NCI-H2171 treated with DMSO at 0.1 percent for 48 hours (cell line): ENCODE measurements at places on chromosomes 12 and 14.

DNA sequence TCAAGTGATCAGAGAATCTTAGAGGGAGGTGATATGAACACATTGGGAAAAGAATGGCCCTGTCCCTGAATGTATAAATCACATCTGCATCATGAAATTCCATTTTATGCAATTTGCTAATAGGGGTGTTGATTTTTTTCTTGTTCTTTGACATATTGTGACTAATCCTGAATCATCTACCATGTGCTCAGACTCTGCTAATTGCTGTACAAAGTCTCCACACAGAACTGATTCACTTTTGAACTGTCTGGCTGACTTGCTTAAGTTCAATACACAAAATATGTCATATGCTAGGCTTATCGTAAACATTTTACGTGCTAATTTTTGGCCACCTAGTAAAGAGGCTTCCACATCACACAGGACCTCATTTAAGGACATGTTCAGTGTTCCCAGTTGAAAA is 2.6 kb downstream of the TMEM132D start:
- DNase-seq, result no peak

DNA sequence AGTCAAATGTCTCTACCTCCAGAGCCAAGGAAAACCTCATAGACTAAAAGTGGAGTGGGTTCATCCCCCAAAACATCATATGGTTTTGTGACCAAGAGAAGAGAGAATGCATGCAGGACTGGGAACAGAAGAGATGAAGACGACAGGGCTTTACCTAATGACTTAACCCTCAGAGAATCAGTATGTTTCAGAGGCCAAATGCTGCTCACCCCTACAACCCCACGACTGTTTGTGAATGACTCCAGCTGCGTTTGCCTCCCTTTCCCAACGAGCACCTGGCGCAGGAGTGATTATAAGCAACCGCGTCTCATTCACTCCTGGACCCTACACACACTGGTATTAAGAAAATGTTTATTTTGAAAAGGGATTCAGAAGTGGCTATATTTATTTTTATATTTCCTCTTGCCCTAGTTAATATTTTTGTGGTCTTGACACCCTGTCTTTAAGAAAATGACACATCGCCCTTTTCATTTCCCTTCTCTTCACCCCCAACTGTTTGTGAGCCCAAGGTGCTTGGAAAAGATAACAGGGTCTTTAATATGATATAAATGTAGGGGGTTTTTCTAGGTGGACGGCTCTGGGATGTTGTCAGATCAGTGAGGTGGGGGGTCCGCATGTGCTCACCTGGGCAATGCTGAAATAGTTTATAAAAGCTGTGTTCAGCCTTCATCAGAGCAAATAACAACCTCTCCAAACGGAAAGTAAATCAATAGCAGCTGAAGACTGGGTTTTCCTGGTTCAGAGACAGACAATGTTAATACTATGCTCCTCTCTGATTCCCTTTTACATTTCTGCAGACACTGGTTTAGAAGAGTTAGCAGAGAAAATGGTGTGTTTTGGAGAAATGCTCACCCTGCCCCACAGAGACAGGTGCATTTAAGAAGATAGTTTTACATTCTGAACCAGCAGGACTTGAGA is 77.7 kb downstream of the SLC15A4 start:
- DNase-seq, result no peak

DNA sequence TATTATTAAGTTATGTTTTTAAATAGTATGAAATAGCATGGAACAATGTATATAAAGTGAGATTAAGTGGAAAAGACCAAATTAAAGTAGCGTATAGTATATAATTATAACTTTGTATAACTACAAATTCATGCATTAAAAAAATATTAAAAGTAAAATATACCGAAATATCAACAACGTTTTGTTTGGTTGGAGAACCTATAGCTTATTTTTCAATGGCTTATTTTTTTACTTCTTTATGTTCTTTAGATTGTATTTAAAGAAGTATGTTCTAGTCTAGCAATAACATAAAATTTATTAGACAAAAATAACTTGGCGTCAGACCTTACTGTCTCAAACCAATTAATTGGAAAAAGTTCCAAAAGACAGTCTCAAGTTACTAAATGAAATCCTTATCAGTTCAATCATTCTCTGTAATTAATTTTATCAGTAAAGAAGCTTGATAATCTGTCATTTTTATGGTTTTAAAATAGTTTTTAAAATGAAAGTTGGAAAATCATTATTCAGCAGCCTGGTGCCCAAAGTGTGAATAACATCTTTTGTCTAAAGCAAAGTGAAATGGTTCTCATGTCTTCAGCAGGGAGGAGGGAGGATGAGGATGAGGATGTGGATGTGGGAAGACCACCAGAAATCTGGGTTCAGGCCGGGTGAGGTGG is 46.7 kb downstream of the IRAK3 start:
- DNase-seq, result no peak

GRCh38 chr14:65432361-65432948 is 19.9 kb downstream of the FUT8 start:
- DNase-seq, result no peak

- DNase-seq, result no peak
Observed at GRCh38 chr14:61706096-61706690, 10.9 kb downstream of the HIF1A start.

DNA sequence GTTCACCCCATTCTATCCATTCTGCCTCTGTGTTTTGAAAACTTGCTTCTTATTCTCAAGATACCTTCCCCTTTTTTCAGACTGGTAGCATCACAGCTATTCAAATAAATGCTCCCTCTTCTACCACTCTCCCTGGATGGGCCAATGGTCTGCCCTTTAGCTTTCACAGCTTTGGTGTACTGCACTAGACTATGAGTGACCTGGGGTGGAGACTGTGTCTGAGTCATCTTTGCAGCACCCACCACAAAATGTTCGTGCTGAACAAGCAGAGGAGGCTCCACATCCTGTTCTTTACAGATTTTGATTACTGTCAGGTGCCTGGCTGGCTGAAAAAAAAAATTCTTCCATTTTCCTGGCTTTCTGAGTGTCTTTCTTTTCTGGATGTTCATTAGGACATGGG is 1104.1 kb upstream of the TMEM132C start:
- DNase-seq, result no peak

DNA sequence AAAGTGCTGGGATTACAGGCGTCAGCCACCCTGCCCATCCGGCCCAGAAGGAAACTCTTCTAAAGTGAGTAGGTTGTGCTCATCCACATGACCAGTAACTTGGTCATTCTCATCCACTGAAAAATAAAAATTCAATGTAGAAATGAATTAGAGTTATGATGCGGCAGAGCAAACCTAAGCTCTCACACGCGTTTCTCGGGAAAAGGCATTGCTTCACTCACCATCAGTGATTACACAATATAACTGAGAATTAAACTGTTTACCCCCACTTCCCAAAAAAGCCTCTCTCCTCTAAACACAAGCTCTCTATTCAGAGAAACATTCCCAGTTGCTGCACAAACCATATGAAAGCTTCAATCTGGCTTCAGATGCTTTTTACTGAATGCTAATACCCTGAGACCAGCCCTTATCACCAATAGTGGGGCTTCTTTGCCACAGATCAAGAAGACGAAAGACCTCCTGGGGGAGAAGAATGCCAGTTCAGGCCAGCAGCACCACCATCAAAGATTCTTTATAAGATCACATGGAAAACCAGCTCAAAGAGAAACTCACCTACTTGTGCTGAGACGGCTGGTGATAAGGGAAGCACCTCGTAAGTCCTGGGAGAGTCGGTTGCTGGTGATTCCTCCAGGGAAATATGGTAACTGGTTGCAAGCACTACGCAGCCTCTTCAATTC is 121.5 kb upstream of the SFSWAP start:
- DNase-seq, result no peak

GRCh38 chr12:100963381-100963780 is 168.8 kb downstream of the ANO4 start:
- DNase-seq, result no peak

- DNase-seq, result peak; percentile 47
Observed at GRCh38 chr12:67111182-67111581, 158.0 kb upstream of the CAND1 start.

DNA sequence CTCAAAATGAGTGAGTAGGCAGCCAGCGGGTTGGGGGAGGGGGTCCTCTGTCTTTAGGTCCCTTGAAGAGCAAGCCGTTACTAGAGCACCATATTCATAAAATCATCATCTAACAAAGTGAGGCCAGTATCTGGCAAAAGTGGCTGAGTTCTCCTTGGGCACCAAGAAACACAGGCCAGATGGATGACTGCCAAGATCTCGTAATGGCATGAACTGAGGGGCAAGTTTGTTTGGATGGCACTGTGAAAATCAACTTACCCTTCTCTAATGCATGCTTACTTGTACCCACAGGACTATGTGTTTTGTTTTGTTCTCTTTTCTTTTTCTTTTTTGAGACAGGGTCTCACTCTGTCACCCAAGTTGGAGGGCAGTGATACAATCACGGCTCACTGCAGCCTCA is 41.6 kb downstream of the GNPTAB start:
- no peak for DNase-seq

GRCh38 chr12:578748-579419 is 84.4 kb downstream of the NINJ2 start:
- no peak for DNase-seq

- no peak for DNase-seq
Observed at GRCh38 chr14:99186956-99187690, 84.9 kb downstream of the BCL11B start.

- no peak for DNase-seq
Observed at GRCh38 chr14:38790916-38791315, 312.1 kb downstream of the SEC23A start.

GRCh38 chr14:76705214-76705613 is 56.1 kb upstream of the VASH1 start:
- no peak for DNase-seq

DNA sequence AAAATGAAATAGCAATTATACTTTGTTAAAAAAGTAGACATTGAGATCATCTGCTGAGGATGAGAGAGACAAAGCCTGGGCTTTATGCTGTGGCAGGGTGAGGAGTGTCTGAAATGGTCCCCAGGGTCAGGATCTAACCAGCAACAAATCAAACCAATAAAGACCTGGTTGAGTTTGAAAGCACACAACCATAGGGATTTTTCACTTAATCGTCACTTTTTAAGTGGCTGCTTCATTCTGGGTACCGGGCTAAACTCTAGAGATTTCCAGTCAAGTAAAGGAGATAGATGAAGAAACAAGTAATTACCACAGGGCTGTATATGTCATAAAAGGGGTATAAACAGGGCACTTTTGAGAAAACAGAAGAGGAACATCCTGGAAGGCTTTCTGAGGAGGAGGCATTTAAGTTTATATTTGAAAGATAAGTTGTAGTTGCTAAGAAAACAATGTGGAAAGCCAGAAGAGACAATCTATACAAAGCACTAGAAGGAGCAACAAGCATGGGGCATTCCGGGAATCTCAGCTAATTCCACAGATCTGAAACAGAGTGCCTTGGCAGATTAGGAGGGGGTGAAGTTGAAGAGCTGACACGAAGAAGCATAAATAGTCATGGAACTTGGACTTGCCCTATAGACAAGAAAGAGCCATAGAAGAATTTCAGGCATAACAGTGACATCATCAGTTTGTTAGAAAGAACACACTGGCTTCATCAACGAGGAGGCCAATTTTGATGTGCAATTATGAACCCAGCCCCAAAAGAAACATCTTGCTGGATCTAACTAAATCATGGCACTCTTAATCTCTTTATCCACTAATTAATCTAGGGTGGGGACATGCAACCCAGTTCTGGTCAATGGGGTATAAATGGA is 46.9 kb upstream of the FRS2 start:
- DNase-seq, result no peak

- no peak for DNase-seq
Observed at GRCh38 chr12:94763462-94763861, 113.1 kb upstream of the TMCC3 start.

DNA sequence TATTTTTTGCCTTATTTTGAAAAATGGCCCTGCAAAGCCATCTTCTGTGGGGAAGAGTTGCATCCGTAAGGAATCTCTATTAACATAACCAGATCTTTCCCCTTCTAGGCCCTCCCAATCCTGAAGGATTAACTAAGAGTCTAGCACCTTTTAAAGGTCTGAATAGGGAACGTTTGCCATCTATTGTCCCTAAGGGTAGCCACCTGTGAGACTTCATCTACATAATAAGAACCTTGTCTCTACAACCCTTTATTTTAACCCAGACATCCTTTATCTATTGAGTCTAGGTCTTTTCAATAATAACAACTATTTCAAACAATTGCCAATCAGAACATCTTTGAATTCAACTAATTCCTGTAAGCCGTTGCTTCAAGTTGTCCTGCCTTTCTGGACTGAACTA is 4.4 kb downstream of the EDDM3B start:
- DNase-seq, result no peak

DNA sequence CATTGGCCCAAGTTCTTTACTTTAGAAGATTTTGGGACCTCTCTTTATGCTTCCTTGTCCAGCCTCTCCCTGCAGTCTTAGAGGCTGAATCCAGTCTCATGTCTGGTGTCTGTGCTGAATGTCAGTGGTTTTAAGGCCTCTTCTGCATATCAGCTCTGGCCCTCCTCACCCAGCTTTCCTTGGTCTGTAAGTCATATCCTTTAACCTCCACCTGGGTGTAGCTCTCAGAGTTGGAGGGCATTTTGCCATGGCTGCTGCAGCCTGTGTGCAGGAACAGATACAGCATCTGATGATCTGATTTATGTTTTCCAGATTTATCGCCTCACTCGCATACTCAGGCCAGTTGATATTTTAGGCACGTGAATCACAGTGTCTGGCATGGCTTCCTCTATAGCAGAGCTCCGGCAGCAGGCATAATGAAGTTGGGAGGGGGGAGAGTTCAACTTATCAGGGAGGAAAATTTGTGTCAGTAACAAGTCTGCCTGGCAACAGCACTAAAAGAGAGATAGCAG is 335.0 kb downstream of the PCNX1 start:
- no peak for DNase-seq

DNA sequence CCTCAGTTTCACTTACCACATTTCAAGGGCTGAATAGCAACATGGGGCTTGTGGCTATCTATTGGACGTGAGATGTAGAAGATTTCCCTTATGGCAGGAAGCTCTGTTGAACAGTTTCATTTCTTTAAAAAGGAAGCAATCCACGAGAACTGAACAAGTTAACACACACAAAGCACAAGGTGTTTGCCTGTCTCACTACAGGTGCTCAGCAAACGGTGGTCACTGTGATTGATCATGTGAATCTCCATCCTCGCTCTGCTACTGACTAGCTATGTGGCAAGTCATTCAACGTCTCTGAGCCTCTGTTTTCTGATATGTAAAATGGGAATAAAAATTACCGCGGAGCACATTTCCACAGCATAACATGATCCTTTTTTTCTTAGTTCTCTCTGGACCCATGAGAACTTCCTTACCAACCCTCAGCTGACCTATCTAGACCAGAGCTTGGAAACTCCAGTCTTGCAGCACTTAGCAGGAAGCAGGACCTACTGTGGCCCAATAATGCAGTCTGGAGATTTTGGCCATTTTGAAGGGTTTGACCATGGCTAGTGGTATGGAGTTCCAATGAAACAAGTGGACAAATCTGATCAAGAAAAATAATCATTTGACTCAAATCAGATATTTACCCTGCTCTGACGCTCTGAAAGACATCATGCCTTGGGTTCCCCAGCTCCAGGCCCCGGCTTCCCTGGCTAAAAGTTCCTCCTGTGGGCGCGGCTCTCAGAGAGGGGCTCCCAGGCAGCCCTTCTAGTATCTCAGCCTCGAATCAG is 278.8 kb downstream of the ZFP36L1 start:
- no peak for DNase-seq
